ENCODE measurements at places on chromosomes 16 and 17.

GRCh38 chr16:83453977-83454376 is 353.8 kb upstream of the HSBP1 start:
- no peaks in the 10 kb centered on the region for H3K36me3 ChIP-seq
- H3K27ac ChIP-seq: no peak overlapping the region
- H3K4me1 ChIP-seq: no peaks in the 10 kb centered on the region
- no peak overlapping the region for H3K4me3 ChIP-seq

DNA sequence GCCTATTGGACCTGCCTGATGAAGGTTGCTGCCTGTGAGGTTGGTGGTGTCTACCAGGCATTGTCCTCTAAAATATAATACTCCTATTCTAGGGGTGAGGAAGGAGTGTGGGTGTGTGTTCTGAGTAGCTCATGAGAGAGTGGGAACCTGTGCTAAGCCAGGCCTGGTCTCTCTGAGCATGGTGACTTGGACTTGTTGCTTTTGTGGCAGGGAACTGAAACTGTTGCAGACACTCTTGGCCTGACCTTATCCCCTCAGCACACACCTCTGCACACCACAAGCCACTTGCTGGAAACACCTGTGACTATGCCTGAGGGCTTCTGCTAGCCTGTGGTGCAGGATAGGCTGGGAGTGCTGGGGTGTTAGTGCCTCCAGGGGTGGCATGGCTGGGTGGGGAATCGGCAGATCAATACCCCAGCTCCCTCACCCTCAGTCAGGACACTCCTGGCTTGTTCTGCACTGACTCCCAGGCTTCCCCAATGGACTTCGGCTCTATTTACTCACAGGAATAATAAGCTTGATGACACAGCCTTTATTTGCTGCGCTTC is 29.9 kb downstream of the PLCG2 start:
- no peak overlapping the region for H3K4me3 ChIP-seq
- no peak for DNase-seq
- peaks cover 13% of the 10 kb centered on the region for H3K4me1 ChIP-seq
- no peaks in the 10 kb centered on the region for H3K27me3 ChIP-seq
- H3K36me3 ChIP-seq: peaks cover 9% of the 10 kb centered on the region
- H3K27ac ChIP-seq: no peak overlapping the region

- no peak for DNase-seq
- peak overlapping the region; percentile 75 for H3K27ac ChIP-seq
- H3K4me1 ChIP-seq: peaks cover 65% of the 10 kb centered on the region
- peak overlapping the region; percentile 93 for H3K4me3 ChIP-seq
- no peaks in the 10 kb centered on the region for H3K36me3 ChIP-seq
- peaks cover 28% of the 10 kb centered on the region for H3K27me3 ChIP-seq
These were observed 1.3 kb downstream of the SNN start for GRCh38 chr16:11669380-11670146.

- H3K4me1 ChIP-seq: peaks cover 25% of the 10 kb centered on the region
- H3K27ac ChIP-seq: no peak overlapping the region
- peaks cover 4% of the 10 kb centered on the region for H3K36me3 ChIP-seq
- H3K27me3 ChIP-seq: peaks cover 7% of the 10 kb centered on the region
These were observed 2.1 kb downstream of the SPAG9 start for GRCh38 chr17:51118330-51119195.

DNA sequence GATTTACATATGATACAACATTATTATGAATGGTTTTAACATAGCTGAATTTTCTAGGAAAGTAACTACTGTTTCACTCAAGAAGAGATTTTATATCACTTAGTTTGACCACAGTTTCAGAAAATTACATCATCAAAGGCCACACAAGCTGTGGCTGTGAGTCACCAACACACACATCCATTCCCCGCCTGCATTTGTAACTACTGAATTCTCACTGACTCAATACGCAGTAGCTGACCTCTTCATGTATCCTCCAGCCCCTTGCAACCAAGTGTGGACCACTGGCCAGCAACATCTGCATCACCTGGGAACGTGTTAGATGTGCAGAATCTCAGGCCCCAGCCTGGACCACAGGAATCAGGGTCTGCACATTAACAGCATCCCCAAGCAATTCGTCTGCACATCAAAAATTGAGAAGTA is 197.6 kb downstream of the XYLT1 start:
- H3K36me3 ChIP-seq: no peaks in the 10 kb centered on the region
- peaks cover 7% of the 10 kb centered on the region for H3K27me3 ChIP-seq
- H3K4me3 ChIP-seq: no peak overlapping the region
- H3K4me1 ChIP-seq: peaks cover 21% of the 10 kb centered on the region
- DNase-seq: no peak

DNA sequence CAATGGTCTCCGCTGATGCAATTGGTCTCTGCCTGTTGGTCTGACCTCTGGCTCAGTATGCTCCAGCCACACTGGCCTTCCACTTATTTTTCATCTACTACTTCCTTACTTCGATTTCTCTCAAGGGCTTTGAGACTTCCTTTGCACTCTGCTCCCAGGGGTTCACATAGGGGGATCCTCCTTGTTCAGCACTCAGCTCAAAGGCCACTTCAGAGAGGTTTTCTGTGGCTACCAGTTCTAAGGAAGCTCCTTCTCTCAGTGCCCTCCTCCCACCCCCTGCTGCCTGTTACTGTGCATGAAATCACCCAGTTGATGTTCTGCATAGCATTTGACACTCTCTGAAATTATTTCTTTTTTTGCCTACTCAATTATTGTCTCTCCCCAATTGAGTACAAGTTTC is 476.4 kb downstream of the HS3ST3B1 start:
- DNase-seq: no peak
- peaks cover 7% of the 10 kb centered on the region for H3K4me1 ChIP-seq
- peaks cover 2% of the 10 kb centered on the region for H3K27me3 ChIP-seq
- no peak overlapping the region for H3K4me3 ChIP-seq
- peaks cover 3% of the 10 kb centered on the region for H3K36me3 ChIP-seq

DNA sequence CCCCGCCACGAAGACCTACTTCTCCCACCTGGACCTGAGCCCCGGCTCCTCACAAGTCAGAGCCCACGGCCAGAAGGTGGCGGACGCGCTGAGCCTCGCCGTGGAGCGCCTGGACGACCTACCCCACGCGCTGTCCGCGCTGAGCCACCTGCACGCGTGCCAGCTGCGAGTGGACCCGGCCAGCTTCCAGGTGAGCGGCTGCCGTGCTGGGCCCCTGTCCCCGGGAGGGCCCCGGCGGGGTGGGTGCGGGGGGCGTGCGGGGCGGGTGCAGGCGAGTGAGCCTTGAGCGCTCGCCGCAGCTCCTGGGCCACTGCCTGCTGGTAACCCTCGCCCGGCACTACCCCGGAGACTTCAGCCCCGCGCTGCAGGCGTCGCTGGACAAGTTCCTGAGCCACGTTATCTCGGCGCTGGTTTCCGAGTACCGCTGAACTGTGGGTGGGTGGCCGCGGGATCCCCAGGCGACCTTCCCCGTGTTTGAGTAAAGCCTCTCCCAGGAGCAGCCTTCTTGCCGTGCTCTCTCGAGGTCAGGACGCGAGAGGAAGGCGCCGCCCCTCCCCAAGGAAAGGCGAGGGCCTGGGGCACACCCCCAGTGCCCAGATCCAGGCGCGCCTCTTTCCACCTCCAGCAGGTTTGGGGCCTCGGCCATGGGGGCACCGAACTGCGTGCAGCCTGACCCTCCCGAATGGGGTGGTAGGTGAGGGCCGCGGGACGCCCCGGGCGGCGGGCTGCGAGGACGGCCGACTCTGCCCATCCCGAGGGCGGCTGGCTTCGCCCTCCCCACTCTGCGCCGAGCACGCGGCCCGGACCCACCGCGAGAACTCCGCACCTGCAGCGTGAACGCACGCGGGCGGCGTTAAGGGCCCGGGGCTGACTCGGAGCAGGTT is 664 bp downstream of the HBQ1 start:
- peaks cover 13% of the 10 kb centered on the region for H3K27me3 ChIP-seq
- no peak overlapping the region for H3K4me3 ChIP-seq
- H3K36me3 ChIP-seq: peaks cover 8% of the 10 kb centered on the region

DNA sequence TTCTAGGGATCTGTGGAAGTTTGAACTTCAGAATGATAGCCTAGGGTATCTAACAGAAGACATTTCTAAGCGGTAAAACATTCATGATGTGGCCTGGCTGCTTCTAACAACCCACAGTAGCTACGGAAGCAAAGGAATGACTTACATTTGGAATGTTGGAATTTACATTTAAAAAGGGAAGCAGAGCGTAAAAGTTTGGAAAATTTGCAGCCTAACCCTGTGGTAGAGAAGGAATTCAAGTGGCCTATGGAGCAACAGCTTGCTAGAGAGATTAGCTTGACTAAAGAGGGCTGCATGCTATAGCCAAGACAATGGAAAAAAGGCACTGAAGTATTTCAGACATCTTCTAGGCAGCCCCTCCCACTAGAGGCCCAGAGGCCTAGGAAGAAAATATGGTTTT is 50.1 kb downstream of the HNF1B start:
- DNase-seq: no peak
- no peak overlapping the region for H3K4me3 ChIP-seq
- peaks cover 4% of the 10 kb centered on the region for H3K36me3 ChIP-seq

DNA sequence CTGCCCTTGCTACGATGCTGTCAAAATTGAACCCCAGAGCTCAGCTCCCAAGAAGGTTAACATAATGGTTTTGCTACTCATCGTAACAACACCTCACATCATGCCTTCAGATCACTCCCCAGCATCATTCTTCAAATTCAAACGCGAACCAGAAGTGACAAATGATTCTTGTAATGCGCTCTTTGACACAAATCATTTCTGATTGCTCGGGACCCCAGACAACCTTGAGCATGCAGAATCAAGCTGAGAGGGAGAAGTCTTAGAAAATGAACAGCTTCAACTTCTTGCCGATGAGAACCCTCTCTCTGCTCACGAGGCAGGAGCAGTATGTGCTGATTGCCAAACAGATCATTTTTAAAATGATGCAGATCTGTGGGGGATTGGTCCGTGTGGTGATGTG is 241.0 kb upstream of the ASIC2 start:
- DNase-seq: no peak
- H3K27ac ChIP-seq: no peak overlapping the region
- no peak overlapping the region for H3K4me3 ChIP-seq
- no peaks in the 10 kb centered on the region for H3K4me1 ChIP-seq
- H3K27me3 ChIP-seq: peaks cover 1% of the 10 kb centered on the region
- H3K36me3 ChIP-seq: no peaks in the 10 kb centered on the region

DNA sequence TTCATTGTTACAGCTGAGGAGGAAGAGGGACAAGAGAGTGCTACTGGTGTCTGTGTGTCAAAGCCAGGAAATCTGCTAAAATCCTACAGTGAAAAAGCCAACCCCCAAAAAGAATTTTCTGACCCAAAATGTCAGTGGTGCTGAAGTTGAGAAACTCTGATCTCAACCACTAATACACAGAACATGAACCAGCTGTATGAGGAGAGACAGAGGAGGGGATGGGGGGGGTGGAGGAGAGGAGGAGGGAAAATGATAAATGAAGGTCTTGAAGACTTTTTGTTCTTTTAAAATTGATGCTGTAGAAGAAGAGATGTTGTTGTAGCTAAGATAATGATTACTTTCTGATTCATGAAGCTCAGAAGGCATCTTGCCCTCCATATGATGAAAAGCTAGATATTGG is 27.4 kb upstream of the CDRT4 start:
- no peak overlapping the region for H3K27ac ChIP-seq
- H3K4me1 ChIP-seq: peaks cover 39% of the 10 kb centered on the region
- H3K36me3 ChIP-seq: peaks cover 20% of the 10 kb centered on the region
- peaks cover 10% of the 10 kb centered on the region for H3K27me3 ChIP-seq

DNA sequence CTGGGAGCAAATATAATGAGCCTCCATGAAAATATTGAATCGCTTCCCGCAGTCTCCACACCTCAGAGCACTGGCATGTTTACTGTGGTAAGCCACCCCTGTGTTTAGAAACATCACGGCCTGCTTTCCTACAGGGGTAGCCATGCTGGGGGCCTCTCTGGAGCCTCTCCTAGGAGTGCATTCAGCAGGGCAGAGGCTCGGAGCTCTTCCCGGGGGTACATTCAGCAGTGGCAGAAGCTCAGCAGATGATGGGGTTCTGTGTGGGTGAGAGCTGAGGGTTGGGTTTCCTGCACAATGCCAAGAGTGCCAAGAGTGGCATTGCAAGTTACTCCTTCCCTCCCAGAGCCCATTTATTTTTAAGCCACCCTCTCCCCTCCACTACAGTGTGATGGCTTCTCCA is 386.6 kb downstream of the SEC14L1 start:
- peaks cover 12% of the 10 kb centered on the region for H3K27me3 ChIP-seq
- H3K4me1 ChIP-seq: no peaks in the 10 kb centered on the region

- peaks cover 2% of the 10 kb centered on the region for H3K27me3 ChIP-seq
- H3K27ac ChIP-seq: peak within 1 kb of the TSS; percentile 57
- no peaks in the 10 kb centered on the region for H3K36me3 ChIP-seq
- H3K4me1 ChIP-seq: peaks cover 15% of the 10 kb centered on the region
These were observed at the start of gene ACAP1 for GRCh38 chr17:7336240-7337175. Gene ACAP1 (plus strand): TSS chr17:7336529. CDS start chr17:7336735, 206 bp downstream.

GRCh38 chr17:1126801-1127550 is 52.8 kb downstream of the ABR start:
- peaks cover 13% of the 10 kb centered on the region for H3K27me3 ChIP-seq
- H3K4me1 ChIP-seq: no peaks in the 10 kb centered on the region
- H3K36me3 ChIP-seq: peaks cover 1% of the 10 kb centered on the region
- DNase-seq: no peak

DNA sequence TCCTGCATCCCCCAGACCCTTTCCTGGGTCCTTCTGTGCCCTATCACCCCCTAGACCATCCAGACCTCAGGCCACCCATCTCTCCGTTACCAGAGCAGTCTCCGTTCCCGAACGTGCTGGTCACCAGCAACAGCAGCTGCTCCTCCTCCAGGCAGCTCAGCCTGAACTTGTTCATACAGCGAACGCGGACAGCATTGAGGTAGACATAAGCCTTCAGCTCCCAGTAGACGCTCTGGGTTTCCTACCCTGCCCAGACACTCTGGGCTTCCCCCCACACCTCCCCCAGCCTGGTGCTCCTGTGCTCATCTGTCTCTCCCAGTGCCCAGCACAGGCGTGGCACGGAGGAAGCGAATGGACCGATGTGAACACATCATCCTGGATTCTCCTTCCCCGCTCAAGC is 41.6 kb upstream of the RNFT1 start:
- DNase-seq: no peak
- no peak overlapping the region for H3K4me3 ChIP-seq
- H3K4me1 ChIP-seq: peaks cover 2% of the 10 kb centered on the region
- peak overlapping the region; percentile 24 for H3K27ac ChIP-seq

- peaks cover 3% of the 10 kb centered on the region for H3K27me3 ChIP-seq
- DNase-seq: no peak
- H3K27ac ChIP-seq: no peak overlapping the region
- no peaks in the 10 kb centered on the region for H3K36me3 ChIP-seq
These were observed 13.5 kb downstream of the VAT1L start for GRCh38 chr16:77801817-77802216.

DNA sequence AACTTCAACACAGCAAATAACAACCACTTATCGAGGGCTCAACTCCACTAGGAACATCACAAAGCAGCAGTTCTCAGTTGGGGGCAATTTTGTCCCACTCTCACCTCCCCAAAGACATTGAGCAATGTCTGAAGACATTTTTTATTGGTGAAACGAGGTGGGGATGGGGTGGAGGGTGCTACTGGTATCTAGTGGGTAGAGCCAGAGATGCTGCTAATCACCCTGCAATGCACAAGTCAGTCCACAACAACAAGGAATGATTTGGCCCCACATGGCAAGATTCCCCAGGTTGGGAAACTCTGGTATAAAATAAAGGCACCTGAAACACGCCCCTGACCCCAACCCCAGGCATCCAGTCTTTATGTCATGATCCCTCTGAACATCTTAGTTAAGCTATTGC is 33.3 kb downstream of the TLE7 start:
- H3K36me3 ChIP-seq: no peaks in the 10 kb centered on the region
- no peak overlapping the region for H3K27ac ChIP-seq
- H3K27me3 ChIP-seq: peaks cover 7% of the 10 kb centered on the region
- H3K4me3 ChIP-seq: no peak overlapping the region
- no peak for DNase-seq
- H3K4me1 ChIP-seq: no peaks in the 10 kb centered on the region

GRCh38 chr16:68468842-68469241 is 20.5 kb upstream of the SMPD3 start:
- H3K27me3 ChIP-seq: peaks cover 12% of the 10 kb centered on the region
- DNase-seq: no peak
- H3K4me3 ChIP-seq: no peak overlapping the region
- peaks cover 5% of the 10 kb centered on the region for H3K36me3 ChIP-seq
- H3K27ac ChIP-seq: no peak overlapping the region

Measured in endothelial cell (in vitro differentiated cells).